ENCODE measurements at places on chromosomes 2 and 18. TPM values are rescaled to one million over a fixed set of nuclear protein-coding genes. Genes with fewer than 3 reads are reported as not detected.
A peak's percentile ranks its signal among the peaks of the same experiment; 100 is the strongest.

Gene SULT1C2
- not detected for total RNA-seq

Gene MERTK
- 10.3 TPM for total RNA-seq

Gene YES1
- 180 TPM for total RNA-seq

Gene HADHB
- 110 TPM for total RNA-seq

Gene ALPI
- total RNA-seq: not detected

Gene BOK
- 117 TPM for total RNA-seq

Gene CFAP65
- not detected for total RNA-seq

Gene AGAP1
- total RNA-seq: 13.3 TPM

Gene UGGT1
- 74.0 TPM for total RNA-seq

Gene RSAD2
- 0.44 TPM for total RNA-seq

Gene SGO2
- total RNA-seq: 8.1 TPM

Gene TUBB8B
- not detected for total RNA-seq

Gene CFAP53
- total RNA-seq: 0.18 TPM

Gene XIRP2
- total RNA-seq: 6.5 TPM

Gene ADGRF3
- 0.58 TPM for total RNA-seq

DNA sequence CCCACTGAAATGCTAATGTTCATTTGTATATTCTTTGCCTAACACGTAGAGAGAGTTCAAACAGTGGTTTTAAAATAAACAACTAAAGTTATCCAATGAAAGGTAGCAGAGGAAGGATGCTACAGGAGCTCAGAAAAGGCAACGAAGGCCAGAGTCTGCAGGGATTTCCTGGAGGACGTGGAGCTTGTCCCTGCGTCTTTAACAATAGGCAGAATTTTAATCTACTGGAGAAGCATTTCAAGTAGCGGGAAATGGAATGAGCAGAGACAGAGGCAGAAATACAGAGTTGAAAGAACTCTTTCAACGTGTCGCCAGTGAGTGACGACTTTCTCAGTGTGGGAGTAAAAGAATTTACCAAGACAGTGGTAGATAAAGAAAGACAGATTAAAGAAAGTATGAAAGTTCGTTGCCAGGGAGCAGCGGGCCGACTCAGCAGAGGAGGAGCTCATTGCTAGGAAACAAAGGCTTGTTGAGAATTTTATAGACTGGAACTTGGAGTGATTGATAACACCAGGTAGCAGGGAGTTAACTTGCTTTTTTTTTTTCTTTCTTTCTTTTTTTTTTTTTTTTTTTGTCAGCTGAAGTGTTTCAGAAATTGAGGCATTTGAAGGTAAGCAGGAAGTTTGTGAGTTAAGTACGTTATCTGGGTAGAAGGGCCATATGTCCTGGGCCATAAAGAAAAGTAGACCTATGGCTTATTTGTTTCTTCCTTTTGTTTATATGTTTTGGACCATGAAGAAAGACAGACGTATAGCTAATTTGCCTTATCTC, 625 bp upstream of the NBAS start:
- no peak for DNase-seq

- DNase-seq: no peak
These were observed 70.3 kb upstream of the UPP2 start for GRCh38 chr2:158031371-158031770.

GRCh38 chr2:187174582-187174981, 273.5 kb downstream of the CALCRL start:
- DNase-seq: no peak

GRCh38 chr2:44398243-44398897, 36.6 kb downstream of the CAMKMT start:
- DNase-seq: no peak

DNA sequence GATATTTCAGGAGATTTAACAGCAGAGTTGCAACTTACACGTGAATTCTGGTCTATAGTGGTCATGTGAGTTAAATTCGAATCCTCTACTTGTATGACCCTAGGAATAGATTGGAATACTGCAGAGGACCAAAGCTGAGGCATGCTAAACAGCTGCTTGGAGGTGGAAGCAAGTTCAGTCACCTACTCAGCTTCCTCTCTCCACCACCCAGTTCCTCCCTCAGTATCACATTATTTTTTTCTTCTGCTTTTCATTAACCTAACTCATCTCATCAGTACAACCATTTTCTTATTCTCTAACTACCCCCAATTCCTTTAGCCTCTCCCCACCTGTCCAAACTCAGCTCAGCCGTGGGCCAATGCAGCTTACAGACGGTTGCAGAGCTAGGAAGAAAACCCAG, 385.5 kb downstream of the SETBP1 start:
- no peak for DNase-seq

DNA sequence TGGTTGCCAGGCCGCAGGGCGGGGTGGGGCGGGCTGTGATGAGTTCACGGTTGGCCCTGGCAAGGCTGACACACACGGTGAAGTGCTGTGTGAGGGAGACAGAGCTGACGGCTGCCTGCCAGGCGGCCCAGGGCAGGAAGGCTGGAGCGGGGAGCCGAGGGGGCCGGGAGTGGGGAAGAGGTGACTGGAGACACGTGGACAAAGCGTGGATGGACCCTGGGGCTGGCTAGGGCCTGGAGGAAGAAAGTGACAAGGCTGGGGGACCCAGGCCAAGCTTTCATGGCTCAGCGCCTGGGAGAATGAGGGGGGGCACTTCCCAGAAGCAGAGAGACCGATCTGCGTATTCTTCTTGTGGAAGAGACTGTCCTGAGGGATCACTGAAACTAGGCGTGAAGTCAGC, 123.2 kb downstream of the DYSF start:
- DNase-seq: no peak

GRCh38 chr2:130873700-130874346, 37.1 kb downstream of the ARHGEF4 start:
- DNase-seq: peak; percentile 31

GRCh38 chr2:232523402-232523681, 2.6 kb upstream of the CHRND start:
- no peak for DNase-seq

DNA sequence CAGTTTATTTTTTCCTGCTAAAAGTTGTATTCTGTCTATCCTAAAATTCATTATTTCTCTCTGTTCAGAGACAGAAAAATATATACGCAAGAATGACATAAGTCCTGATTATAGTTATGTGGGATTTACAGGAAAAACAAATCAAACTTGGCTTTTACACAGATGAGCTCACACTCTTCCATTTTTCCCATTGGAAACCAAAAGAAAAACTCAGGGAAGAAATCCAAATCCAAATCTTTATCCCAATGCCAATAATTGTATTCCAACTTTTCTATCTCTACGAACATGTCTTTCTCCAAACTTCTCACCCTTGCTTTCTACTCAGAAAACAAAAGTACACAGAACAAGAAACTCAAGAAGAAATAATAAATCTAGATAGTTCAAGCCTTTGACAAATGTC, 249.1 kb upstream of the TMEFF2 start:
- DNase-seq: no peak

DNA sequence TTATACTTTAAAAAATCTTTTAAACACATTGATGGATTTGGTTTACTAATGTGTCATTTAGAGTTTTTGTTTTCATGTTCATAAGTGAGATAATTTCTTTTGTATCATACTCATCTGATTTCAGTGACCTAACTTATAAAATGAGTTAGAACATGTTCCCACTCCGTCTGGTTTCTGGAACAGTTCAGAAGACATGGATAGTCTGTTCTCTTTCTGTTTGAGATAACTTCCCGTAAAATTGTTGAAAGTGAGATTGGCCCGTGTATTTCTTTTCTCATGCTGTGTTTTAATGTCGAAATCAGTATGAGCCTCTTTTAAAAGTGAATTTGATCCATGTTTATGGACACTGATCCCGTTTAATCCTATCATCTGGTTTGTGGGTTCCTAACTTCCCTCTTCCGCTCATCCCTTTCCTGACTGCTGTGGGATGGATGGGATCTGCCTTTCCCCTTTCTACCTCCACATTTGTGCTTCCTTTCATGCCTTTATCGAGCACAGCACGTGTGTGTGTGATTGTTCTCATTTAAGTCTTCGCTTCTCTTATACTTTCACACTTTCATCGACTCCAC, 78.9 kb downstream of the COPS8 start:
- no peak for DNase-seq

DNA sequence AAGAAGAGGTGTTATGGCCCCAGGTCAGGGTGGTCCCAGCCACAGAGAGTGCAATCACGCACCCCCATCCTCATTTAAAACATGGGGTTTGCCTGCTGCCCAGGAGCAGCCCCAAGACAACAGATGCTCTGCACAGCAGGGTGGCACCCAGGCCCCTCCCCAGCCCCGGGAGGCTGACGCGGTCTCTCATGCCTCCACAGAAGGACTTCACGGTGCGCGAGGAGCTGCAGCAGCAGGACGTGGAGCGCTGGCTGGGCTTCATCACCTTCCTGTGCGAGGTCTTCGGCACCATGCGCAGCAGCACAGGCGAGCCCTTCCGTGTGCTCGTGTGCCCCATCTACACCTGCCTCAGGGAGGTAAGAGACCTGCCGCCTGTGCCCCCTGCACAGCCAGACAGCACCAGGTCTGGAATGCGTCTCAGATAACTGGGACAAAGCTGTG, 133.7 kb downstream of the SMAD7 start:
- DNase-seq: no peak

DNA sequence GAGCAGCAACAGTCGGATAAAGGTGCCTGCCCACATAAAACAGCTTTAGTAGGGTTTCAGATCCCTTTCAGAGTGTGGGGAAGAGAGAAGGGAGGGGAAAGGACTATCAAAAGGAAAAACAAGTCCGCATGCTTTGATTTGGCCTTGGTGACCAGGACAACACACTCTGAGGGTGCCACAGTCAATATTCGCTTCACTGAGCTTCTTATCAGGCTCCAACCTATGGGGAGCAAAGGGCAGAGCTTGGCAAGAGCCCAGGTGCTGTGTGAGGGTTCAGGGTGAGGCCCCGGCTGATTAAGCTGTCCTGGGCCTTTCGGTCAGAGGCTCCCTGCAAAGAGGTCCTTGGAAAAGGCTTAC, 237.4 kb upstream of the SMAD2 start:
- DNase-seq: no peak

GRCh38 chr2:241188361-241189092, at the start of gene ANO7:
Gene ANO7 (plus strand): TSS chr2:241188677. CDS start chr2:241190064, 1,387 bp downstream.
- no peak for DNase-seq

- no peak for DNase-seq
These were observed 89.4 kb upstream of the EML6 start for GRCh38 chr2:54634021-54634420.

DNA sequence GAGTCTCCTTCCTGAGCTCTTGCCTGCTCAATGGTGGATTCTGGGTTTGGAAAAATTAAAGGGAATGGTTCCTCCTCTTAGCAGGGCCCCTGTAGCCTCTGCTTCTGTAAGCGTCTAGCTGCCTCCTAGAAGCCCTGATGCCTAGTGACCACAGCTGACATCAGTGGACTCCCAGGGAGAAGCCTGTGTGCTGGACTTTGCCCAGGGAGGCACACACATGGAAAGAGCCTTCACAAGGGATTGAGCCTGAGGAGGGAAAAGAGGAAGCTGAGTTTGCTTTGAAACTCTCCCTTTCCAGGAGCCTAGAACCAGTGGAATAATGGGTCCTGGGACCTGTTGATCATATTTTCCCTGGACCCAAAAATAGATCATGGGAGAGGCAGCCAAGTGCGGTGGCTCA, 1.4 kb upstream of the CFAP65 start:
- no peak for DNase-seq

DNA sequence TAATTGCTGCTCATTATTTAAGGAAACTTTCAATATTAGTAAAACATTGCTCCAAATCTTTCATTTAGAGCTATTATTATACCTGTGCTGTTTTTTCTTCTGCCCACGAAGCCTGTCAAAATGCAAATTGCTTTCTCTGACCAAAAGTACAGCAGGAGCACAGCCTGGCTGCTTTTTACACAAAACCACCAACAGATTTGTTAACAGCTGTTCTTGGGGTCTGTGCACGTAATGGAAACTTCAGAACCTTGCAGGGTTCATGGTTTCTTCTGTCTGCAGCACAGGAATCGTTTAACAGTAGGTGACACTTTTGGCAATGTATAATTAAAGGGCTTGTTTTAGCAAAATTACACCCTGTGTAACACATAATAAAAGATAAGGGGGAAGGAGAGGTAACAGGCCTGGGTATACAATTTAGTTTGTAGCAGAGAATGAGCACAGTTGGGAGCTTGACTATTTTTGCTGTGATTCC, 447.3 kb downstream of the KCNJ3 start:
- DNase-seq: no peak

- no peak for DNase-seq
These were observed 76.4 kb upstream of the TTC39C start for GRCh38 chr18:23938043-23938756.

- DNase-seq: no peak
These were observed 9.8 kb downstream of the IL36A start for GRCh38 chr2:113015042-113015441.

DNA sequence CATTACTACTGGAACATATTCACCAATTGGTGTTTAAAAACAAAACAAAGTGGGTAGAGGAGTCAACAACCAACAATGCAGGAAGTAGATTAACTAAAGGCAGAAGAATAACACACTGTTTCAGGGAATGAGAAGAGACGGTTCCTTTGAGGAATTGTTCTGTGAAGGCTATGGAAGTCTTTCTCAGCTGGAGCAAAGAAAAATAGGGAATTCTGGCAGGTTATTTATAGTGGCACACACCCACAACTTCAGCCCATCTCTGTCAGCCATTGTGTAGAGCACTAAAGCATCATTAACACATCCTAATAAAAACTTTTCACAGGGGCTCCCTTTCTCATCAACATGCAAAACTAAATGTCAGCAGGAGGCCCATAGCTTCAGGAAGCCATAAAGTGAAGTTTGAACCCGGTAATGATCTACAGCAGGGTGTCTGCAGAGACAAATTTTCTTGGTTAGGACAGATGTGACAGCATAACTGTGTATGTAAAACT, 113.6 kb downstream of the CDH2 start:
- DNase-seq: no peak

GRCh38 chr2:239602290-239603282, 201.8 kb upstream of the HDAC4 start:
- no peak for DNase-seq

DNA sequence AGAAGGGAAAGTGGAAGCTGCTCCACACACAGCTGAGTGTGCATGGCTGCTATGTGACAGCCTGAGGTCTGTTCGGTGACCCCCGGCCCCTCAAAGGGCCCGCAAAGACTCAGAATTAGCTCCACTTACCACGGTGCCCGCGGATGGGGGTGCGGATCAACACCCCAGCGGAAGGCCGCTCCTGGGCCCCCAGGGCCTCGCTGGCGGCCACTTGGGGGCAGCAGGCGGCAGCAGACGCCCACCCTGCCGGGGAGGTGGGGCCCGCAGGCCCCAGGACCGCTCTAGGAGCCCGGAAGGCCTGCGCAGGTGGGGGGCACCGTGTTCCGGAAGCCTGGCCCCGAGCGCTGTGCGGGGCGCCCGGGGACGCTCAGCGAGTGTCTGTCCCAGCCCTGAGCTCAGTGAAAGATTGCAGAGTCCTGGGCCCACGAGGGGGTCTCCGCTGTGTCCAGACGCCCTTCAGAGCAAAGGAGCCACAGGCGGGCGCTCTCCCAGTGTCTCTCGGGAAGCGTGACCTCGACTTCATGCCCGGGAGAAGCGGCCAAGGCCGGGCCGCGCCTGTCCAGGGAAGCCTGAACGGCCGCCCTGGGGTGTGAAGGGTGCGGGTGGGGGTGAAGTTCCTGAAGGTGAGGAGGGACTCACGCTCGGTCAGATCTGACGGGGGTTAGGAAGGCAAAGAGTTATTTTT, 118.7 kb downstream of the VAPA start:
- DNase-seq: no peak
